ENCODE measurements at places on chromosomes 1 and 21.

DNA sequence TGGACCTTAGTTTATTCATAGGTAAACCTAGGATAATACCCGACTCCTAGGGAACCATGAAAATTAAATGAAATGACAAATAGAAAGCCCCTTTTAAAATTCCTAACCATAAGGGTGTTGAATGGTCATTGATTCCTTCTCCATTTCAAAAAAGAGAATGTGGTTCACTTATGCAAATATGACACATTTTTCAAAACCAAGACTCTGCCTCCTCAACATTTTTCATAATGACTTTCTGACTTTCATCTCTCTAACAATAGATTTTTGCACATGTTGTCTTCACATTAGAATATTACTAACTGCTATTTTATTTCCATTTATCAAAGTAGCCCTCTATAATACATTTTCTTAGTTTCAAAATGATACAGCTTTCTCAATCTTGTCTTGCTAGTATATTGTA is 169.1 kb downstream of the NTNG1 start:
- DNase-seq, result no peak

DNA sequence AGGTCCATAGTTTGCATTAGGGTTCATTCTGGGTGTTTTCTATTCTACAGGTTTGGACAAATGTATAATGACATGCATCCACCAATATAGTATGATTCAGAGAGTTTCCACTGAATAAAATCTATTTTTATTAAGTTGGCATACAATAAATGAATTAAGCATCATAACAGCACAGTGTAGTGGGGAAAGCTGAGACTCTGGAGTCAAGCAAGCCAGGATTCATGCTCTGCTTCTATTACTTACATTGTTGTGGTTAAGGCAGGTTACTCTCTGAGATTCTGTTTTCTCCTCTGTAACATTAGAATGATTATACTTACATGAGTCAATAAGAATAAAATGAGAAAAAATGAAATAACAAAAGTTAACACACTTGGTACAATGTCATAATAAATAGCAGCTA is 131.3 kb downstream of the SLC30A10 start:
- DNase-seq, result no peak

DNA sequence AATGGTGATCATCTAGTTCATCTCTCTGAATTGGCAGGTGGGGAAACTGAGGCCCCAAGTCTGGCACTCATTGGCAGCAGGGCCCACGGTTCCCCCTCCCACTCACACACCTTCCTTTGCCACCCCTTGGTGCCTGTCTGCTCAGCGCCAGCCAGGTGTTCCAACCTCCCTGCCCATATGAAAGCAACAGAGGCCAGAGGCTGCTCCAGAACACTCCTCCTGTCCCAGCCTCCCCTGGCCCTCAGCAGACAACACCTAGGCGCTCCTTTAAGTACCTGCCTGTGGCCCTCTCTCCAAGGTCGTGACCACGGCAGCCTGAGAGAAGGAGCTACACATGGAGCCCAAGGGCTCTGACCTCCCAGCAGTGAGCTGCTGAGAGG is 362.3 kb upstream of the VAMP3 start:
- DNase-seq, result no peak

DNA sequence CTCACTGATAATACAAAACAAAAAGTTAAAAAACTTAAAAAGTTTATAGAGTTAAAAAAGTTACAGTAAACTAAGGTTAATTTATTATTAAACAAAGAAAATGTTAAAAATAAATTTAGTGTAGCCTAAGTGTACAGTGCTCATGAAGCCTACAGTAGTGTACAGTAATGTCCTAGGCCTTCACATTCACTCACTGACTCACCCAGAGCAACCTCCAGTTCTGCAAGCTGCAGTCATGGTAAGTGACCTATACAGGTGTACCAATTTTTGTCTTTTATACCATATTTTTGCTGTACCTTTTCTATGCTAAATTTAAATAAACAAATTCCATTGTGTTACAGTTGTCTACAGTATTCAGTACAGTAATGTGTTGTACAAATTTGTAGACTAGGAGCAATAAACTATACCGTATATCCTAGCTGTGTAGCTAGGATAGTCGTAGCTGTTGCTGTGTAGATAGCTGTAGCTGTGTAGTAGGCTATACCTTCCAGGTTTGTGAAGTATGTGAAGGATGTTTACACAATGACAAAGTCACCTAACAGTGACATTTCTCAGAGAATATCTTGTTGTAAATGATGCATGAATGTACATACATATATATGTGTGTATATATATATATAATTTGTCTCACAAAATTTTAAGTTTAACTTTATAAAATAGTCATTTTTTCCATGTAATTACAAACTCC is 140.2 kb downstream of the TGFB2 start:
- DNase-seq, result no peak

- DNase-seq, result no peak
Observed at GRCh38 chr1:66300280-66300971, 233.5 kb upstream of the SGIP1 start.

- DNase-seq, result no peak
Observed at GRCh38 chr1:38735651-38736161, 123.9 kb downstream of the RRAGC start.

DNA sequence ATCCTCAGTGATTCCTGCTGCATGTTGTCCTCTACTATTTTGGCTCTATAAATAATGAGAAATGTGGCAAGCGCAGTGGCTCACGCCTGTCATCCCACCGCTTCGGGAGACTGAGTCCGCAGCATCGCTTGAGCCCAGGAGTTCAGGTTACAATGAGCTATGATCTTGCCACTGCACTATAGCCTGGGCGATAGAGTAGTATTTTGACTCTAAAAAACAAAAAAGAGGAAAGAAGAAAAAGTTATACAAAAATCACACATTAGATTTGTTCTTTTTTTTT is 756 bp upstream of the SLC25A44 start:
- no peak for DNase-seq

DNA sequence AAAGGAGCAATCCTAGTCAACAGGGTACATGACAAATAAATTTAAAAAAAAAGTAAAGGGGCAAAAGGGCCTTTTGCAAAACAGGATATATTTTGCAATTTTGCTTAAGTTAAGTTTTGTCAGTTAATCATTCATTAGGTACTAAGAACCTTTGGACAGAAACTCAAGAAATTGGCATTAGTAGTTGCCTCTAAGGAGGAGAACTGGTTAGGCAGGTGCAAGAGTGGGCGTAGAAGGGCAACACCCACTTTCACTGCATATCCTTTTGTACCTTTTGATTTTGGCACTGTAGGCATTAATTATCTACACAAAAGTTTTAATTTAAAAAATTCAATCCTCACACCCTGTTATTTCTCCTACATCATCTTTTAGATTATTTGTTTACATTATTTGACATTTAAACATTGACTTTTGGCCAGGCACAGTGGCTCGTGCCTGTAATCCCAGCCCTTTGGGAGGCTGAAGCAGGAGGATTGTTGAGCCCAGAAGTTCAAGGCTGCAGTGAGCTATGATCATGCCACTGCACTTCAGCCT is 4.3 kb downstream of the DDAH1 start:
- no peak for DNase-seq

- no peak for DNase-seq
Observed at GRCh38 chr1:5744341-5744740, 247.9 kb downstream of the NPHP4 start.

- no peak for DNase-seq
Observed at GRCh38 chr1:217273866-217274265, 357.0 kb downstream of the GPATCH2 start.

- no peak for DNase-seq
Observed at GRCh38 chr1:246549665-246550064, 16.4 kb downstream of the TFB2M start.

GRCh38 chr1:68454534-68454933 is 4.8 kb upstream of the RPE65 start:
- no peak for DNase-seq

- DNase-seq, result no peak
Observed at GRCh38 chr1:154745750-154746425, 124.2 kb downstream of the KCNN3 start.

GRCh38 chr1:101004670-101005069 is 20.9 kb downstream of the DPH5 start:
- DNase-seq, result no peak

GRCh38 chr1:158024737-158025136 is 31.3 kb downstream of the KIRREL1 start:
- DNase-seq, result no peak

- no peak for DNase-seq
Observed at GRCh38 chr1:89607586-89608318, 25.2 kb upstream of the LRRC8C start.

DNA sequence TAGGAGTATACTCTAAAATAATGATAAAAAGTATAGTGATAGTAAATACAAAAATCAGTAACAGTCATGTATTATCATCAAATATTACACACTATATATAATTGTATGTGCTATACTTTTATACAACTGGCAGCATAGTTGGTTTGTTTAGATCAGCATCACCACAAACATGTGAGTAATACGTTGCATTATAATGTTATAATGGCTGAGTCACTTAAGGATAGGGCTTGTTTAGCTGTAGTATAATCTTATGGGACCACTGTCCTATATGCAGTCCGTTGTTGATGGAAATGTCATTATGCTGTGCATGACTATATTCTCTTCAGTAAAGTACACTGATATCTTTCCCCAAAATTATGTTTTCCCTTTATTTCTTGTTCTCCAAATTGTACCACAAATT is 92.8 kb downstream of the LYPLAL1 start:
- DNase-seq, result no peak

DNA sequence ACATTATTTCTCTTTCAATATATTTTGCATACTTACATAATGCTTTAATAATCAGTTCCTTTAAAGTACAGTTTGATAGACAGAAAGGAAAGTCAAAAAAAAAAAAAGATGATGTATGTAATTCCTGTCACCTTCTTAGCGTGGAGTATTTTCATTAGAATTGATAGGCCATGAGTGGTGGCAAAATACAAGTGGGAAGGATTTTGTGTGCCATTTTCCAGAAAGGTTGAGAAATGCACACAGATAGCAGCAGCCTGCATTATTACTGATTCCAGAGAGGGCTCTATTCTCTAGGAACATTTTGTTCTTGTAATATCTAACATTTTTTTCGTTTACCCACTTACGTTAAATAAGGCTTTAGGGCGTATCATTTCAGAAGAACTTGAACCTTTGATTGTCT is 475.6 kb downstream of the DSCAM start:
- no peak for DNase-seq

DNA sequence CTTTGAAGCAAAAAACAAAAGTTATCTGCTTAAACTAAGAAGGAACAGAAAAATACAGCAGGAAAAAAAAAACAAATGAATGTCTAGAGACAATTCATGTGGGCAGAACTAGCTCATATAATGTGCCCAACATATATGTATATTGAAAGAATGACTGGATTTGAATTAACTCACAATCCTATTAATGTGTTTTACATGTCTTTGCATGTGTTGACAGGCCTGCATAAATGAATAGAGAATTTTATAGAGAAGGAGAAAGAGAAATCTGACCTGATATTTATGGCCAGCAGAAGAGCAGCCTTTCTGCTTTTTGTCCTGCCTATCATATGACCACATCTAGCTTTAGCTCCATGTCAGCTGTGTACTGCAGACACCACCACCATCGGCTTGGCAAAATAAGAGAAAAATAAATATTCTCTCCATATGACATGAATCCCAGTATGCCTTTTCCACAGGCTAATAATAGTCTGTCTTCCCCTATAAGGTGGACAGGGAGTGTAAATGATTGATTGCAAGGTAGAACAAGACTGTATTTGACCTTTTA is 171.5 kb upstream of the PALMD start:
- DNase-seq, result no peak

GRCh38 chr21:44706026-44706705 is 5.2 kb downstream of the TSPEAR start:
- DNase-seq, result no peak

GRCh38 chr21:14683063-14683462 is 136.9 kb upstream of the SAMSN1 start:
- DNase-seq, result no peak

GRCh38 chr1:54002544-54003248 is 15.3 kb downstream of the LDLRAD1 start:
- no peak for DNase-seq

- DNase-seq, result no peak
Observed at GRCh38 chr1:50139339-50140181, 30.8 kb downstream of the ELAVL4 start.

GRCh38 chr1:111227851-111228747 is 586 bp downstream of the CHI3L2 start:
- no peak for DNase-seq

DNA sequence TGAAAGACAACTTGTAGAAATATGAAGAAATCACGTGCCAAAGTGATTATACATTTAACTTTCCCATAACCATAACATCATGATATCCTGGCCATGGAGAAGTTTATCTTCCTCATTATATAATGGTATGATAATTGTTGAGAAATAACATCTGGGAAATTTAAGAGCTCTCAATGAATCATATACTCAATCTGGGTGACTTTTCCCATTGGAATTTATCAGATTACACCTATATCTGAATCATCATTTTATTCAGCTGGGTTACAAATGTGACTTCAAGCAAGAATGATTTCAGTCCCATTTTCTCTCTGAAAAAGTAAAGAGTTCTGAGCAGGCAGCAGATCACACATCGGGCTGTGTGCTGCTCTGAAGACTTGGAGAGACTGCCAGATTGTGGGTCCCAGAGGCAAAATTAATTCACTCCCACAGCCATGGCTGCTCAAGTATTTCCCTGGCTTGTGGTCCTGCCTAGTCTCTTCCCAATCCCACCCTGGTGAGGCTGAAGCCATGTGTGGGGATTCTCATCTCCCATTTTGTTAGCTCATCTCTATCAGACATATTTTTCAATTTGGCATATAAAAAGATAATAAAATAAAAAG is 278.0 kb downstream of the MRPL39 start:
- no peak for DNase-seq

DNA sequence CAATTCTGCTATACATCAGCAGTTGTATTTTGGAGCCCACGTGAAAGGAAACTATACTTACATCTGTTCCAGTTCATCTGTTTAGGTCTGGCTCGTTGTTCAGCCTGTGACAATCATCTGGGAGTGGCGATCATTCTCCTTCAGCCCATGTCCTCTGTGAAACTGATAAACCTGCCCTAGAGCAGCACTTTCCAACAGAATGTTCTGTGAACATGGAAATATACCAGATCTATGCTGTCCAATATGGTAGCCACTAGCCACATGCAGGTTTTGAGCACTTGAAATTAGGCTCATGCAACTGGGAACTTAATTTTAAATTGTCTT is 24.5 kb upstream of the COQ8A start:
- no peak for DNase-seq

- no peak for DNase-seq
Observed at GRCh38 chr1:229479660-229480399, 28.3 kb downstream of the NUP133 start.

DNA sequence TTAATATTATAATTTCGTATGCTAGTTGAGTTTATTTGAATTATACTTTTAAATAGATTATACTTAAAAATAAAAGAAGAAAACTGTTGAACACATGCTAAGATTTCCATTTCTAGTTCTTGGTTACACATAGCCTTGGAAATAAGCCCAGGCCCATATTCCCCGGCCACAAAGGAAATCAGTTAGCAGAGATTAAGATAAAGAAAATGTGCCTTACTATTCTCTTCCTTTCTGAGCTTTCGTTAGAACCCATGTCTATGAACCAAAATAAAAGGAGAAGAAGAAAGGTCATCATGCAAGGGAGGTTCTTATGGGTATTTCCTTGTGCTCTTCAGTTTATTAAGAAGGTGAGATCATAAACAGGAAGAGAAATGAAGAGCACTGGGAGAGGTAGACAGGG is 32.3 kb upstream of the CRP start:
- no peak for DNase-seq

GRCh38 chr1:53334312-53334711 is 6.4 kb upstream of the LRP8 start:
- no peak for DNase-seq

Measured in activated CD4-positive, CD25-positive, alpha-beta regulatory T cell treated with anti-CD3 and anti-CD28 coated beads, Interleukin-2, amount 50 U/mL, for 16 hours (primary cell).